Activated T-cell treated with anti-CD3 and anti-CD28 coated beads for 4 hours (primary cell): ENCODE measurements at places on chromosomes 5 and 9.

GRCh38 chr5:134968055-134968454 lies 348 bp downstream of the CATSPER3 start:
- no peak for DNase-seq

- no peak for DNase-seq
Measured at GRCh38 chr5:7018198-7018597, 305.0 kb downstream of the TENT4A start.

- no peak for DNase-seq
Measured at GRCh38 chr9:89757776-89758528, 153.1 kb downstream of the GADD45G start.

DNA sequence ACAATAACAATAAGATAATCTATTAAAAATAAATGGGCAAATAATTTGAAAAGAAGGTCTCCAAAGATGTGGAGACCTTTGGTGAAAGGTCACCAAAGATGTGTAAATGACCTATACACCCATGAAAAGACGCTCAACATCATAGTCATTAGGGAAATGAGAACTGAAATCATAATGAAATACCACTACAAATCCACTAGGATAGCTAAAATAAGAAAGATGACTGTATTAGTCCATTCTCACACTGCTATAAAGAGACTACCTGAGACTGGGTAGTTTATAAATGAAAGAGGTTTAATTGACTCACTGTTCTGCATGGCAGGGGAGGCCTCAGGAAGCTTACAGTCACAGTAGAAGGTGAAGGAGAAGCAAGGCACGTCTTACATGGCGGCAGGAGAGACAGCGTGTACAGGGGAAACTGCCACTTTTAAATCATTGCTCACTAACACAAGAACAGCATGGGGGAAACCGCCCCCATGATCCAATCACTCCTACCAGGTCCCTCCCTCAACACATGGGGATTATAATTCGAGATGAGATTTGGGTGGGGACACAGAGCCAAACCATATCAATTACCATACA lies 339.6 kb downstream of the ENC1 start:
- no peak for DNase-seq

DNA sequence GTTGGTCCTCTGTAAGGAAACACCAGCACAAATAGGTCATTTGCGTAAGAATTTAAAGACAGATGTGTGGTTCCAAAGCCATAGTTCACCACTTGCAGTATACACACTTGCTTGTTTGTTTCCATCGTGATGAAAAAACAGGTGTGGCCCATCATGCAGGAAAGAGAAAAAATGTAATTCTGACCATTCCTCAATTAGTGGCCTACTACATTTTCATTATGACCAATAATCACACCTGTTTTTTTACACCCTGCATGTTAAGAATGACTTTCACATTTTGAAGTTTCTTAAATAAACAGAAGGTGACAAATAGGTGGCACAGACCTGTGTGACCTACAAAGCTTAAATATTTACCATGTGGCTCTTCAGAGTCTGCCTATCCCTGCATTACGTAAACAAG lies 2.2 kb upstream of the ICE1 start:
- no peak for DNase-seq

DNA sequence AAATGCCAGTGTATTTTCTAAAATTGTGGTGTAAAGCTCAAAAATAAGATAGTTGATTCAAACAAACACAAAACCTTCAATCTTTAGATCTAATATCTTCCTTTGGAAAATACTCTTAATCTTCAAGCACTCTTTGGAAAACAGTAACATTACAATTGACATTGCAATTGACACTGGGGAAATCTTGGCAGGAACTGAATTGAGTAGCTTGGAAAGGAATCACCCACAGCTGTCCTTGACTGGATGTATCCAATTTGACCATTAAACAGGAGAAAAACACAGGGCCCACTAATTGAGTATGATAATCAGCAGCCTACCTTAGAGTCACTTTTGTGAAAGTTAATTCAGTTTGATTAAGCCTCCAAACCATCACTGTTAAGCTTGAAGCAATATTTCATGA lies 776.7 kb downstream of the DTWD2 start:
- no peak for DNase-seq

GRCh38 chr9:4541856-4542255 lies 51.6 kb downstream of the SLC1A1 start:
- no peak for DNase-seq

GRCh38 chr5:175487514-175488222 lies 9.3 kb downstream of the SFXN1 start:
- no peak for DNase-seq

GRCh38 chr9:131585375-131585774 lies 40.1 kb downstream of the PRRT1B start:
- no peak for DNase-seq

DNA sequence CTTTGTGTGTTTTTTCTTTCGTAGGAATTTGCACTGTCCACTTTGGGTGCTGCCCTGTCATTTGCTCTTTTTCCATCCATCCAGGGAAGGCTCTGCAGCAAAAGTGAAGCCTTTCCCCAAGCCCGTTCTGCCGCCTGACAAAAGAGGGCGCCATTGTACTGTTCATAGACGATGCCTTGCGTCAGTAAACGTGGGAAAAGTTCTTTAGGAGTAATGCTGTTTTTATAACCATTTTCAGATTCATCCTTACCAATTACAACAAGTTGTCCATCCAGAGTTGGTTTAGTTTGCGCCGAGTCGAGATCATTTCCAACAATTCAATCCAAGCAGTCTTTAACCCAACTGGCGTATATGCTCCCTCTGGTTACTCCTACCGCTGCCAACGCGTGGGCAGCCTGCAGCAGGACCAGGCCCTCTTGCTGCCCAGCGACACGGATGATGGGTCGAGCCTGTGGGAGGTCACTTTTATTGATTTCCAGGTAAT lies 34.3 kb upstream of the RPS23 start:
- DNase-seq, result no peak

- DNase-seq, result no peak
Measured at GRCh38 chr9:70510157-70510770, 95.8 kb upstream of the KLF9 start.

- DNase-seq, result no peak
Measured at GRCh38 chr5:39542511-39543285, 117.9 kb upstream of the DAB2 start.

DNA sequence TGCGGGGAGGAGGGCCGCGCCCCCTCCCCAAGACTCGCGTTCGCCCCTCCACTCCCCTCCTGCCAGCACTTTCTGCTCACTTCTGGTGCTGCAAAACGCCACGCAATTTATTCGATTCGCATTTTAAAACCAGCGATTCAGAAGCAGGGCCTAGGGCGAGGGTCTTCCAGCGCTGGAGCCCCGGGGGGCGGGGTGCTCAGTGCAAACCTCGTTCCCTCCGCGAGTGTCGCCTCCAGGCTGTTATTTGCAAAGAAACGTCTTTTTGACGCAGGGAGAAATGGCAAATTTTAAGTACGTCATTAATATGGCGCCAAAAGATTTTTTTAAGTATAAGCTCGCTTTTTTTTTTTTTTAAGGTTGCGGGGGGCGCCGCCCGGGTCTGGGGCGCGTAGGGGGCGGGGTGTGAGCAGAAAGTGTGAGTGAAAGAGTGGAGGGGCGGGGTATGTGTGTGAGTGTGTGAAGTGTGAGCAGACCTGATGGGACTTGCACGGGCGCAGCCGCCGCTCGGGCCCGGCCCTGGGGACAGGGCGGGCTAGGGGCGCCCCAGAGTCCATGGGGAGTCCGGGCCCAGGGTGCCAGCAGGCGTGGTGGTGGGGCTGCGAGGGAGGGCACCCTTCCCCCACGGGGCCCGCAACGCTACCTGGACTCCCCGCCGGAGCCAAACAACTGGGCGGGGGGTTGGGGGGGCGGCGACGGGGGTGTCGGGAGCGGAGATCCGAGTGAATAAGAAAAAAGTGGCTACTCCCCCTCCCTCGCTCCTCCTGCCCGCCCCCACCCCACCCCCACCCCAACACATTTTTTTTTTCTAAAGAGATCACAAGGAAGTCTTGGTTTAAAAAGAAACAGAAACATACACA lies at the start of gene JADE2:
Gene JADE2, plus strand, starts transcription at position 845 of the 857 bp plus-strand sequence. CDS start 10,188 bp downstream, outside the sequence.
- DNase-seq, result peak; percentile 62

GRCh38 chr5:30808996-30809395 lies 384.5 kb upstream of the CDH6 start:
- no peak for DNase-seq

GRCh38 chr9:87685441-87685840 lies 40.5 kb upstream of the CTSL start:
- no peak for DNase-seq

DNA sequence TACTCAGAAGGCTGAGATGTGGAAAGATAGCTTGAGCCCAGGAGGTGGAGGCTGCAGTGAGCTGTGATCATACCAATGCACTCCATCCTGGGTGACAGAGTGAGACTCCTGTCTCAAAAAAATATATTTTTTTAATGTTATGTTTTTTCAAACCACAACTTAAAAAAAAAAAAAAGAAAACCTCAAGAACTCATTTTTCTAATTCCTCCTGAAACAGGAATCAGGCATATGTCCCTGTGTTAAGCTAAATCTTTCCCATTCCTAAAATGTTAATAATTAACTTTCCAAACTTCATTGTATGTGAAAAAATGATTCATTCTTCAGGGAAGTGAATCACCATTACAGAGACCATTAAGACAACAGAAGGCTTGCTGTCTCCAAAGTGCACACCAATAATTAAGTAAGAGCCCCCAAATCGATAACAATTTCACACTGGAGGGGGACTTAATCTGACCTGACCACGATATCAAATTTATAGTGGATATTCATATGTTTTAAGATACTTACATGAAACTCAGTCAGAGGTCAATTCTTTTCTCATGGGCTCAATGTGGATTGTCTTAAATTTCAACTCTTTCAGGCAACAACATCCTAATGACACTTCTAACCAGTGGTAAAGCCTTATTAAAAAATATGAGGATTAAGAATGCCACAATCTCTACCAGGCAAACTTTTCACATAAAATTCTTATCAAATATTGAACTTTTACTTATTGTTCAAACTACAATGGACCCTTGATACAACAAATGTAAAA lies 5.2 kb downstream of the CEMIP2 start:
- DNase-seq, result no peak
